Islet precursor cell (in vitro differentiated cells): ENCODE measurements at places on chromosomes 11 and 22.

DNA sequence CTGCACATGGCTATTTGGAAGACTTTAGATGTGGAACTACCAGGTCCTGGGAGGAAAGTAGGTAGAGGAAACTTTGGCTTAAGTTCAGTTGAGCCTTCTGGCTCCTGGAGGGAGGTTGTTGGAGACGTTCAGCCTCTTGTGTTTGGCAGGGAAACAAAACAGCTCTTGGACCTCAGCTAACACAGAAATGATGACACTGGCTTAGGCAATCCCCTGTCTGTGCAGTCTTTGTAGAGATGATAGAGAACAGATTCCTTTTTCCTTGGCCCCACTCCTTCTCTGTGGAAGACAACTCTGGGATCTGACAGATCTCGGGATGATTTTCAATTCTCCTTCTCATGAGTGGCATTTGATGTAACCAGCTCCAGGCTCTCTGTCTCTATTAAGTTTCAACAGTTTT lies 428.5 kb downstream of the TMEM135 start:
- no peak for DNase-seq

DNA sequence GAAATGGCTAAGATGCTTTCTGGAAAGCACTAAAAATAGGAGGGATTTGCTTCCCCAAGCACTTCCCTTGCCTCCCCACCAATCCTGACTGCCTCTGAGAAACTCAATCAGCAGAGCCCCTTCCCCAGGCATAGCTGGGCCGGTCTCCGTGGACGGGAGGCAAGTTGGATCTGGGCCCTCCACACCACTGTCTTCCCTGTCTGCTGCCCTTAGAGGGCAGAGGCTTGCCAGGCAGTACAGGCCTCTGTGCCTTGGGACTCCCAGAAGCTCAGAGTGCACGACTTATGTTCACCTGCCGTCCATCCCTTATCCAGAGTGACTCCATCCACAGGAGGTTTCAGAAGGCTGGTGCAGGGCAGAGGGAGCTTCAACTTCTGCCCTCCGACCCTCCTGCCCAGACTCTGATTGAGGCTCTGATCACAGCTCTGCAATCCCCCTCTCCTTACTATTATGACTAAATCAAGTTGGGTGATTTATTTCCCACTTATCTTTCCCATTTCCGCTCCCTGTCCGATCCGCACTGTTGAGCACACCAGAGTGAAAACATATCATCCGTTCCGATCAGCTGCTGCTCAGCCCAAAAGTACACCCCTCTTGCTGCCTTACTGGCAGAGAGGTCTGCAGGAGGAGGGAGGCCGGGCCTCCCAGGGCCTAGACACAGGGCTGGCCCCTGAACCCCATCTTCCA lies 71.8 kb downstream of the DSCAML1 start:
- DNase-seq: no peak

DNA sequence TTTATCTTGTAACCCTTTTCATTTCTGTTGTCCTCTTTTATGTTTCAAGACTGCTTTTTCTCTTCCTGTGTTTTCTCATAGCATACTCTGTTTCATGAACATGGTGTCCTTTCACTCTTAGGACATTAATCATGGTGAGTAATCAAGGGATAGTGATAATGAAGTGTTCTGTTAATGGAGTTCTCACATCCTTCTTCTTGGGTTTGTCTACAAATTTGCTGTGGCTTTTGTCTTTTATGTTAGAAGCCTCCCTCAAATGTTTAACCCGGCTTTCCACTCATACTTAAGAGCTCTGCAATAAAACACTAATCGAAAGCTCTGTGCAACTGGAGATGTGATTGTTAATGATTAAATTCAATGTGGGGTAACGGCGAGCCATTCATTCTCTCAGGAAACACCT lies 593.6 kb downstream of the NELL1 start:
- no peak for DNase-seq

DNA sequence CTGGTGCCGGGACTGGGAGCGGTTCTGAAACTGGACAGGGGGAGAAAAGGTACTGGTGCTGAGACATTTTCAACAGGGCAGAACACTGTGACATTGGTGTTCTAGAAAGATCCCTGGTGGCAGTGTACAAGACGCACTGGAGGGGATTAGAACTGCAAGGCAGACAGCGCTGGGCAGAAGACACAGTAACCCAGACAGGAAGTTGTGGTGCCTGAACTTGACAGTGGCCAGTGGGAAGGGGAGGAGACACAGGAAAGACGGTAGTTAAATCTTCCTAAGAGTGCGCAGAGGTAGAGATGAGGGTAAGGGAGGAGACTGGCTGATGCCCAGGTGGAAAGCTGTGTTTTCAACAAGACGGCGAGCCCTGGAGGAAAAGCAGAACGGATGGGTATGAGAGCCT lies 24.5 kb downstream of the FAM227A start:
- no peak for DNase-seq

DNA sequence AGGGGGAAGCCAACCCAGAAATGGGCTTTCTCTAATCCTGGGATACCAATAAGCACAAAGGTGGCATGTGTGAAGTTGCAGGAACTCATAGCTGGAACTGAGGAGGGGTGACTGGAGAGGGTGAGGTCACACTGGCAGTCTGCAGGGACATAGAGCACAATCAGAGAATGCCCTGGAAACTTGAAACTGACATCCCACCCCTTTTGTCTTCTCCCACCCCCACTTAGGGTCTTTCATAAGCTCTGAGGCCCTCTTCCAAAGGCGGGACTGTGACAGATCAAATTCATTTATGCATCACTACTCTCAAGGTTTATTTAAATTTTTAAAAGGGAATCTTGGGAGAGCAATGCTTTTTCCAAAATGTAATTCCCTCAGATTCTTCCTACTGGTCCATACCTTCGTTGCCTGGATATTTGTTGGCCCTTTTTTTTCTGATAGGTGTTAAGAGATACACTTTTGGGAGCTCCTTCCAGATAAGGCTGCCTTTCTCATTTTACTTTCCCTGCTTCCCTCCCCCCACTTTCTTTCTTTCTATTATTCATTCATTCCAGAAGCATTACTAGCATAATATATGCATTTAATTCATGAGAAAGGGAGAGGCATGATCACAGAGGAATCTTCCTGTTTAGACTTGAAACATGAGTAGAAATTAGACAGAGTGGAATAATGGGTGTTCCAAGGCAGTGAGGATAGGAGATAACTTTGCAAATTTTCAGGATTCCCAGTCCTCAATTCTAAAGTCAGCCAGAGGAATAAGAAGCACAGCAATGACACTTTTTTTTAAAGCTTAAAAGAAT lies 14.8 kb downstream of the OR51E2 start:
- no peak for DNase-seq

- no peak for DNase-seq
These were observed 144.9 kb downstream of the ARHGAP42 start for GRCh38 chr11:100831929-100832494.

- DNase-seq: no peak
These were observed 16.6 kb downstream of the MED15 start for GRCh38 chr22:20524004-20524481.

GRCh38 chr11:2302896-2303626 lies 1.2 kb downstream of the TSPAN32 start:
- peak; percentile 48 for DNase-seq

- DNase-seq: no peak
These were observed 44.9 kb upstream of the ARFGAP3 start for GRCh38 chr22:42901790-42902508.

GRCh38 chr11:47003180-47003877 lies 66.8 kb downstream of the CSTPP1 start:
- DNase-seq: no peak

DNA sequence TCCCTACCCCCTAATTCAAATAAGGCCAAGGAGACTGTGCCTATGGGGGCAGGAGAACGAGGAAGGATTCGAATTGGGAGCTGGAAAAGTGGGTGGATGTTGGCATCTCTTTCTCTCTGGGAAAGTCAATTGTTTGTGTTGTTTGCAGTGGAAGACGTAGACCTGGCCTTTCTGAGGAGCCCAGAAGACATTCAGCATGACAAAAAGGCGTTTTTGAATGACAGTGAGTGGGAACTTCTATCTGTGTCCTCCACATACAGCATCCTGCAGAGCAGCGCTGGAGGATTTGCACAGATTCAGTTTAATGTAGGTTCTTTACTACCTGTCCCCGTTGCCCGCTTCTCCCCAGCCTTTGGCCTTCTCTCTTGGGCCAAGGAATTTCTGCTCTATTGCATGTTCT lies 28.2 kb downstream of the HTR3B start:
- no peak for DNase-seq

- no peak for DNase-seq
These were observed 12.3 kb upstream of the TSKU start for GRCh38 chr11:76770642-76771445.

DNA sequence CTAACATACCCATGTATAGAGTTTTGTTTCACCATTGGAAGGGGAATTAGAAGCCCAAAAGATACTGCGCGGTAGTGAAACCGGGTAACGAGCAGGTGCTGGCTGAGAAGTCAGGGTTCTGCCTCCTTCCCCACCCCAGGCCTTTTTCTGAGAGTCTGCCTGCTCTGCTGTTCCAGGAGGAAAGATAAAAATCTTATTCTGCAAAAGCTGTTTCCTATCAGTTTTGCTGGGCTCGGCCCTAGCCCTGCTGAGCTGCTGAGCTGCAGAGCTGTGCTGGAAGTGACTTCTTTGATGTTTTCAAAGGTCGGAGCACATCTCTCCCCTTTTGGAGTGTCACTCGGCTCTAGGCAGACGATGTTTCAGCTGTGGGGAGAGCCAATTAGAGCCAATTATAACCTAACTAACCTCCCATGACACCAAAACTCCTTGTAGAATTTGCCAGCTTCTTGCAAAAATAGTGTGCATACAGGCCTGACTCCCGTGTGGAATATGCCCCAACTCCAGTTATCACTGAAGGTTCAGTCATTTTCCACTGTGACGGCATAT lies 59.4 kb downstream of the SPATA19 start:
- DNase-seq: no peak

DNA sequence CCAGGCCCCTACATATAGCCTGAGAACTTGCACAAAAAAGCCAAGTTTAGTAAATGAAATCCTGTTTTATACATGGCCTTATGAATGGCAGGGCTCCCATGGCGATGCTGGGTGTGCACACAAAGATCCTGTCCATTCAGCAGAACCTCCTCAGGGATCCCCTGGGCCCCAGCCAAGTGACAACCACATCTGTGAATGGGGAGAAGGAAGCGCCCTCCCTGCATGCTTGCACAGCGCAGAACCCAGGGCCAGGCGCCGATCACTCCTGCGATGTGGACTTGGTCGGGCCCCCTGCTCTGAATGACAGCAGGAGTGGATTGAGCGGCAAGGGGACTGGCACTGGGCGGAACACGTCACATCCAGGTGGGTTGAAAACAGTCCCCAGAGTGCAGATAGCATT lies 4.5 kb upstream of the CDC42EP2 start:
- no peak for DNase-seq

GRCh38 chr11:124174001-124174583 lies 9.1 kb upstream of the OR10D3 start:
- peak; percentile 74 for DNase-seq

GRCh38 chr22:44237290-44237689 lies 56.6 kb downstream of the PARVG start:
- DNase-seq: no peak

DNA sequence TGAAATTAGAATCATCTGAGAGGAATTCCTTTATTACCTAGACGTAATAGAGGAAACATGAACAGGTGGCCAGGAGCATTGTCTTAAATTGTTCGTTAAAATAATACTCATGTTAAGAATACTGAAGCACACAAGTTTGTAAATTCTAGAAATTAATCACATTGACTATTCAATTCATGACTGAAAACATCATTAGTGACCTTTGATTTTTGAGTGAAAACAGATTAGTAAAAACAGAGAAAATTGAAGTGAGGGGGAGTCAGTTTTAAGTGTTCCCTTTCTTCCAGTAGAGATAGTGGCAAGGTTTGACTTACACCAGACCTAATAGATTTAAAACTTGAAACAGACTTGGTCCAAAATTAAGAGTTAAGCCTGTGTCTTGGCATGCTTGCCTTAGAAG lies 1.4 kb downstream of the ZFP91 start:
- no peak for DNase-seq

DNA sequence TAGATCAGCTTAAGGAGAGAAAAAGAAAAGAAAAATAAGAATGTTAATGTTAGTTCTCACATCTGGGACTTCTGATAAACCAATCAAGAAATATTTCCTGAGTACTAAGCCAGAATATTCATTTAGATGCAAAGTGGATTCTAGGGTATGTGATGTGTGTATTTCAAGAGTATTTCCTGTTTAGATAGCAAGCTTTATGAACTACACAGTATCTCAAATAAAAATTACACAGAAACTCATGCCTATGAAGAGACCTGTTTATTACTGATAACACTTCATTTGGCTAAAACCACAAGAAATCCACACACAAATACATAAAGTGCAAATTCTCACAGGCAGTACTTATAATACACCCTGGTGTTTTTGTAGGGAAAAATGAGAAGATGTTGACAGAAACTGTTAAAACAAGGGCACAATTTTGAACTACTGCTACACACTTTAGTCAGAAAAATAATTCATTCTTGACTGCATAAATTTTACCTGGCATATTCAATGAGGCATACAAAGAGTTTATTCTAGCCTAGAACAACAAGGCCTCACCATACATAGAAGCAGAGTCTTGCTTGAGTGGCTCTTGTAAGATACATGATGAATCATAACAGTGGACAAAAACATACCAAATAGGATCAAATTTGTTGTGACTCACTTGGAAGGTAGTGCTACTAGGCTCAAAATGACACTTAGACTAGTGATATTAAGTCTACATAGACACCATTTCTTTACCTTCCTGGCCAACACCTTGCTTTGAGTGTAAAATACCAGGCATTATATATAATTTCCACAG lies 18.8 kb upstream of the P4HA3 start:
- DNase-seq: no peak

- no peak for DNase-seq
These were observed 1558.9 kb downstream of the FAM181B start for GRCh38 chr11:81174646-81175330.

DNA sequence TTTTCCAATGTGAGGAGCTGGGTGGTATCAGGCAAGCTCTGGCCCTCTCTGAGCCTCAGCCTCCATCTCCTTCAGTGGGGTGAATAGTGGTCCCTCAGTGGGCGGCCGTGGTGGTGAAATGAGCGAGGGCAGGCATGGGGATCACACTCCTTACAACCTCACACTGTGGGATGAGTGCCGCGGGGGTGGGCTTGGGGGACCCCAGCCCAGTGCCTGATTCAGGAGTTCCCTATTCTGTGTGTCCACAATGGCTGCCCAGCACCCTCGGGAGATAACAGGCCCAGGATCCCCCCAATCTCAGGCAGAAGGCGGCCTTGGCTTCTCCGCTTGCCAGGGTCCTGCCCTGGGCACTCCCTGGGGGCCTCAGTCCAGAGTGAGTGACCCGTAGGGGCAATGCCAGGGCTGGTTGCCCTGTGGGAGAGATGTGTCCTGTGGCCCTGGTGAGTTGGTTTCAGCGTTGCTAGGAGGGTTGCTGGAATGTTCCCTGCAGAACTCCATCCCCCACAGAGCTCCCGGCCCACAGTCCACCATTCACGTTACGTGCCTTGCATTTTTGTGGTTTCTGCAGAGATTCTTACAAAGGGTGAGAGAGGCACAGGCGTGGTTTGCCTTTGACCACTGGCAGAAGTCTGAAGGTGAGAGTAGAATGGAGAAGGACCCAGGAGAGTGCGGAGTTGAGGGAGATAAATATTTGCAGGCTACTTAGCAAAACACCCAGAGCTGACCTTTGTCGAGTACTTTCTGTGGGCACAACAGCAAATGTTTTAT lies 2.9 kb downstream of the ALDH3B1 start:
- peak; percentile 95 for DNase-seq
